ENCODE measurements at places on chromosomes 16 and 17.

DNA sequence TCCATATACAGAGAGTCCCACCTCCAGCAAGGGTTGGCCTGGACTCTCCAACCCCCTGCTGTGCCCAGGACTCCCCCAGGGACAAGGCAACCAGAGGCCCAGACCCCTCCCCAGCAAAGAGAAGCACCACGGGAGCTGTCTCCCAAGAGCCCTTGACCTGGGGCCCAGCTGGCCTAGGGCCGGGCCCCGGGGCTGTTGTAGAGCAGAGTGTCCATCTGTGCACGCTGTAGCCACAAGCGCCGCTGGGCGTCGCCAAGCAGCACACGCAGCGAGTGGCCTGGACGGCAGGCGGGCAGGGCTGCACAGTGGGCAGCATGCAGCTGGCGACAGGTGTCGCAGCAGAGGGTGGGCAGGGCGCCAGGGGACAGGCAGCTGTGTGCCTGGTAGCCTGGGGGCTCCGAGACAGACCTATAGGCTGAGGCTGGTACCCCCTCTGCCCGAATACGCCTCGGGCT, 4.3 kb downstream of the SPATA2L start:
- no peak for DNase-seq

- DNase-seq: no peak
These were observed 1.2 kb downstream of the MIEF2 start for GRCh38 chr17:18261659-18262058.

DNA sequence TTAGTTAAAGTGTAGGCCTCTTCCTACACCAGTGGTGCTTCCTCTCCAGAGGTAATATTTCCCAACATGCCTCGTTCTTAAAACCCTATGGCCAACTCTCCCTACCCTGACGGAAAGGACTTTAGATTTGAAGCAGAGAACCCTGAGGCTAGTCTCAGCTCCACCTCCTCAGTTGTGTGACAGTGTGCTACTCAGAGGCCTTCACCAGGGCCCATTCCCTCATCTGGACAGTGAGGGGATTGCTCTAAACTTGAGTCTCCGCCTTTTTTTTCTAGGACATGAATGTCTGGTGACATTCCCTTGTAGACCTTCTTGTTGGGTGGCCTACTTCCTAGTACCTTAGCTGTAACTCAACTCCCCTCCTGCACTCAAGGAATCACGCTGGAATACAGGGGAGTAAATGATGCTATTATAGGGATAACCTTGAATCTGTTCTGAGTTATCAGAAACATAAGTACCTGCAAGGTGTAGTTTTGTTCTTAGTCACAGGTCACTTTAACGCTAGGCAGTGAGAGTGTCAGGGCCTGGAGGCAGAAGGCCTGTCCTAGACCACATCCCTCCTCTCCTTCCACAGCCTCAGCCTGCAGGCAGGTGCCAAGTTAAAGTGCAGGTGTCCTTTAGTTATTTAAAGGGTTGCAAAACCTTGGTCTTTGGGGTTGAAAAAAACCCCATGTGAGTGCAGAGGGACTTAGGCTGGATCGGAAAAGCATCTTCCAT, 26.9 kb downstream of the LDHD start:
- no peak for DNase-seq

DNA sequence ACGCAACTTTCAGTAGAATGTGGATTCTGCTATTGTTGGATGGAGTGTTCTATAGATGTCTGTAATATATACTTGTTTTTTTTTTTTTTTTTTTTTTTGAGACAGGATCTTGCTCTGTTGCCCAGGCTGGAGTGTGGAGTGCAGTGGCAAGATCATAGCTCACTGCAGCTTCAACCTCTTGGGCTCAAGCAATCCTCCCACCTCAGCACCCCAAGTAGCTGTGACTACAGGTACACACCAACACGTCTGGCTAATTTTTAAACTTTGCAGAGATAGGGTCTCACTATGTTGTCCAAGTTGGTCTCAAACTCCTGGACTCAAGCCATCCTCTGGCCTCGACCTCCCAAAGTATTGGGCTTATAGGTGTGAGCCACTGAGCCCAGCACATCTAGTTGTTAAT, 27.2 kb upstream of the CCL22 start:
- no peak for DNase-seq

GRCh38 chr17:49646391-49647255, 31.3 kb downstream of the SPOP start:
- peak; percentile 18 for DNase-seq

DNA sequence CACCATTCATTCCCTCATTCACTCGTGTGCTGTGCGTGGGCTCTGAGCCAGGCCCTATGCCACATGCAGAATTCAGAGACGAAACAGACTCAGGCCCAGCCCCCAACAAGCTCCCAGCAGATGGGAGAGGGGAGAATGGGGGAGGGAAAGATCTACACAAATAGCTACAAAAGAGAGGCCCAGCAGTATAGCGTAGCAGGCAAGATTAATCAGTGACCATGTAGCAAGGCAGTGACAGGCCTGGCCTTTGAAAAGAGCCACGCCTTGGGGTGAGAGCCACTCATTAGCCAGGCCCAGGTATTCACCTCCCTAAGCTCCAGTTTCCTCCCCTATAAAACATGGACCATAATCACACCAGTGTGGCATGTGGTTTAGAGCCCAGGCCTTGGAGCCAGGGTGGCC, 16.4 kb upstream of the KRT19 start:
- DNase-seq: no peak

GRCh38 chr16:1367486-1368174, 15.9 kb downstream of the GNPTG start:
- DNase-seq: no peak

DNA sequence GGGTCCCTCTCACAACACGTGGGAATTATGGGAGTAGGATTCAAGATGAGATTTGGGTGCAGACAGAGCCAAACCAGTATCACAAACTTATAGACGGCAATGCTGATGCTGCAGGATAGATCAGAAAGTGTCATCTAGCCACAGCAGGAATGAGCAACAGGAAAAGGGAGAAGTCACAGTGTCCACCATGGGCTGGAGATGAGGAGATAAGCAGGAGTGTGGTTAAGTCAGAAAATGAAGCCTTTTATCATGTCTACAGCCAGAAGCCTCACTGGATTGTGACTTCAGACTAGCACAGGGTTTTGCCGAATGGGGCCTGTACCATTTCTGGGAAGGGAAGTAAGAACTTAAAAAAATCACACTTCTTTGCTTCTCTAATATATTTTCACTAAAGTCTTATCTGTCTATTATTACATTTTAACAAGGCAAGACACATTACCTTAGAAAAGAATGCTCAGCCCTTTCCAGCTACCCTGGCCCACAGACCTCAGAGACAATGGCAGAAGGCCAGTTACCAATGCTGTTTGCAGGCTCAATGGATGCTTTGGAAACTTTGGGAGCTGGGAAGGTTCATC, 490.2 kb upstream of the SALL1 start:
- no peak for DNase-seq

GRCh38 chr16:84459533-84459894, 44.9 kb downstream of the MEAK7 start:
- no peak for DNase-seq

DNA sequence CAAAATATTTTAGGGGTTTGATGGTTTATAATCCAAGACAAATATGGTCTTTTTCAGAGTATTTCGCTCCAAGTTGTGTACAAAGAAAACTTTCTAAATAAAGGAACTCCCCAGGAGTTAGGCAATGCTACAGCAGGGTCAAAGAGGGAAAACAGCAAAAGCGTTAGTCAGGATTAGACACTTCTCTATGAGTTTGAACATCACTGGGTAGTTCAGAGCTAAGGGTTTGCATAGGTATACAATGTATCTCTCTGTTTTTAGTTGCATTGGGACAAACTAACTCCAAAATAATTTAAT, 34.8 kb downstream of the FAM20A start:
- no peak for DNase-seq

GRCh38 chr17:40451420-40451819, 8.2 kb downstream of the IGFBP4 start:
- no peak for DNase-seq

Measured in activated naive CD8-positive, alpha-beta T cell treated with anti-CD3 and anti-CD28 coated beads, Interleukin-2, amount 50 U/mL, for 16 hours (primary cell).